ENCODE measurements at places on chromosomes 2 and 18.

DNA sequence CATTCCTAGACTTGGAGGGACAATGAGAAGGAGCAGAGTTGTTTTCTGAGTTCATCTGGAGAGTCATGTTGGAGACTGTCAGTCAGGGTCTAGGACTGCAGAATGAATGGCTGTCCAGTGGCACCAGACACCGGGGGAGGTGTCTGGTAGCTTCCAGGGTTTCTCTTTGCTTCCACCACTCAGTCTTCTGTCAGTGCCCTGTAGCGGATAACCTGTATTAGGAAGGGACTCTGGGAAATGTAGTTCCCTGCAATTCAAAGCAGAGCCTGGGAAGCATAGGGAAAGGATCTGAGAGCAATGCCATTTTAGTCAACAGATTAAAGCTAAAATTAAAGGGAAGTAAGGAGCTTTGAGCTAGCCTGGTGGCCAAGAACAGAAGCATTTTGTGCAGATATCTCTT lies 257.9 kb downstream of the THSD7B start:
- no peak for DNase-seq

DNA sequence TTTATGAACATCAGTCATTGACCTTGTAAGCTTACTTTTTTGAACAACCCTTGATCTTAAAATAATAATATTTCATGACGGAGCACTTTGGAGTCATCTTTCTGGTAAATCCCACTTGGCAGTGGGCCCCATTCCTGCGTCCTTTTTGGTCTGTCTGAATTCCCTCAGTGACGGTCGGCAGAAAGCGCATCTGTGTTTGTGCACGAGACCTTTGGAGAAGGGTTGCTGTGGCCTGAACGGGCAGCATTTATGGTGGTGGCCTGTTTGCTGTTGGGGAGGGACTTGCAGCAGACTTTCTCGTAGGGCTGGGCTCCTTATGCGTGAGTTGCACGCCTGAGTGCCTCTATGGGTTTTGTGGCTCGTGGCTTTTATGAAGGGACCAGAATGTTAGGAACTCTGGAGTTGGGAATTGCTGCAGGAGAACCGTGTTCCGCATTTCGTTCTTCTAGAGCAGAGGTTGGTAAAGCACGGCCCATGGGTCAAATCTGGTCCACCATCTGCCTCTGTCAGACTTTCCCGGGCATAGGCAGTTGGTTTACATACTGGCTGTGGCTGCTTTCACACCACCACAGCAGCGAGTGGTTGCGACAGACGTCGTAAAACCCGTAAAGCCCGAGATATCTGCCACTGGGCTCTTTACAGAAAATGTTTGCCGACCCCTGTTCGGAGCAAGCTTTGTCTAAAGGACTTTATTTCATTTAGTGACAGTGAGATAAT lies 30.8 kb downstream of the LPIN1 start:
- DNase-seq, result no peak

DNA sequence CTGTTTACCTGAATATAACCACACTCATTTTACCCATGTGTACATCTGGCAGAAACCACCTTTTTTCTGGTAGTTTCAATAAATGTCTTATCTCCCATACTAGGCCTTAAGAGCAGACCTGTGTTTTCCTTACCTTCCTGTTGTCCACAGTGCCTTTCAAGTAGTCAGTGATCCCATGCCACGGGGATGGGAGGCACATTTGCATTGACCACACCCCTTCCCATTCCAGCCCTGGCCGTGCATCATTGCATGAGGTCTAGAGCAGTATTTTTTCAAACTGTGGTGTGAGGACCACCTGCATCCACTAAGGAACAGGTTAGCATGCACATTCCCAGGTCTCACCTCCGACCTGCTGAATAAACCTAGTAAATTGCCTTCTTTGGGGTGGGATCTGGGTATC lies 165.2 kb upstream of the FOSL2 start:
- no peak for DNase-seq

- DNase-seq, result no peak
Observed at GRCh38 chr2:7625392-7626138, 708.4 kb downstream of the RNF144A start.

- DNase-seq, result no peak
Observed at GRCh38 chr18:75003039-75003438, 205.9 kb downstream of the PTGR3 start.

DNA sequence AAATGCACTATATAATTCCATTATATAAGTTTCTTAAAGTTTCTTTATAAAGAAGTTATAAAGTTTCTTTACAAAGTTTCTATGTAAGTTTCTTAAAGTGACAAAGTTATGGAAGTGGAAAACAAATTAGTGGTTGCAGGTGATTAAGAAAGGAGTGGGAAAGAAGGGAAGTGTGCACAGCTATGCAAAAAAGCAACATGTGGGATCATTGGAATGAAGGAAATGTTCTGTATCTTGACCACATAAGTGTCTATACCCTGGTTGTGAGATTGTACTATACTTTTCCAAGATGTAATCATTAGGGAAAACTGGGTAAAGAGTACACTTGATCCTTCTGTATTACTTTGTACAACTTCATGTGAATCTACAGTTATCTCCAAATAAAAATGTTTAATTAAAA lies 1541.1 kb downstream of the LRP1B start:
- no peak for DNase-seq

DNA sequence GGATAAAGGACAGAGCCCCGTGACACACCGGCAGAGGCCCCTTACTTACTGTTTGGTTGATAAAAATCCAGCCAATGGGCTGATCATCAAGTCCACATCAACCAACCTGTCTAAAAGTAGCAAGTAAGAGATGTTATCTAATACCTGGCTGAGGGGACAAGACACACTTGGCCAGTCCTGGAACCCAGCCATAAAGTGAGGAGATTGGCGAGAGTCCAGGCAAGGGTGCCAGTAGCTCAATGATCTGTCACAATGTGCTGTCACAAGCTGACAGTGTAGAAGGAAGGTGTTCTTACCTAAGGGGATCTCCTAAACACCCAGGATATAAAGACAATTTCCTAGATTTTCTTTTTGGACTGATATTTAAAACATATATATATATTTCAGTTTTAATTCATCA lies 61.7 kb upstream of the IL1R2 start:
- no peak for DNase-seq

DNA sequence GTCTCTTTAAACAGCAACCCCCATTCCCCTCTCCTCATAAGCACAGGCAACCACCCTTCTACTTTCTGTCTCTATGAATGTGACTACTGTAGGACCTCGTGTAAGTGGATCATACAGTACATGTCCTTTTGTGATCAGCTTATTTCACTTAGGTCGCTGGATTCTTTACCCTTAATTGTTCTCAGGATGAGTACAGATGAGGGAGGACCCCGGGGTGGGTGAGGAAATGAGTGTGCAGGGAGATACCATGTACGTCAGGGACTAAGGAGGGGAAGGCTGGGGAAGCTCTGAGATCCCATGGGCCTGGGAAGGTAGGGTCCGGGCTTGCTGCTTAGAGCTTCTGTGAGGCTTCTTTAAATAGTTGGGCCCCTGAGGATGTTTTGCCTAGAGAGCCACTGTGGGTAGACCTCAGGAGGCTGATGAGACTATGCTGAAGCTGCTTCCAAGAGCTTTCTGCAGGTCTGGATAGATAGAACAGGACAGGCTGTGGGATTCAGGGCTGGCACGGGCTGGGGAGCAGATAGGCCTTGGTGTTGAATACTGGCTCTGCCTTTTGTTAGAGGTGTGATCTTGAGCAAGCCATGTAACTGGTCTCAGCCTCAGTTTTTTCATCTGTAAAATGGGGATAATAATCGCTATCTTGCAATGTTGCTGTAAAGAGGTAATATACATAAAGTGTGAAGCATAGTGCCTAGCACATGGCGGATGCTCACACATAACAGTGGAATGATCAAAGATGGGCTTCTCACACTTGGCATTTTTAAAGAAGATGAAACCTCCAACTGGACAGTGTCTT lies 155.3 kb downstream of the PRKCE start:
- DNase-seq, result no peak

GRCh38 chr2:64876137-64876647 lies 113.0 kb upstream of the SLC1A4 start:
- peak; percentile 79 for DNase-seq
